Left renal cortex interstitium (tissue), 4 donors: ENCODE measurements at places on chromosomes 4 and X.

GRCh38 chrX:153667281-153667955, 6.2 kb downstream of the PNCK start:
- DNase-seq = no peak

DNA sequence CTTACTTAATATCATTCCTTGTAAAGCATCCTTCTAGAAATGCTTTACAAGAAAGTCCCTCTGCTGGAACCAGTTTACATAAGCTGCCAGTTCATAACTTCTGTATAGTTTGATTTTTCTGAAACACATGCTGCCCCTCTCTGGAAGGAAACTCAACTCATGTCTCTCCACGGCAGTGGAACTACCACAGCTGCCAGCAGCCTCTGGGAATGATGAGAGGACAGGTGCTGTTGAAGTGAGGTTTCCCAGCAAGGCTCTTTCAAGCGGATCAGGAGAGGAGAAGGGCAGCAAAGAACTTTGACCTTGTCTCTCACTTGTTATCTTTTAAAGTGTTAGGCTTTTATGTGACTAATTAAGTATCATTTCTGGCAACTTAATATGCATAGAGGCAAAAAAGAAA, 7.3 kb downstream of the GRPR start:
- DNase-seq = no peak

DNA sequence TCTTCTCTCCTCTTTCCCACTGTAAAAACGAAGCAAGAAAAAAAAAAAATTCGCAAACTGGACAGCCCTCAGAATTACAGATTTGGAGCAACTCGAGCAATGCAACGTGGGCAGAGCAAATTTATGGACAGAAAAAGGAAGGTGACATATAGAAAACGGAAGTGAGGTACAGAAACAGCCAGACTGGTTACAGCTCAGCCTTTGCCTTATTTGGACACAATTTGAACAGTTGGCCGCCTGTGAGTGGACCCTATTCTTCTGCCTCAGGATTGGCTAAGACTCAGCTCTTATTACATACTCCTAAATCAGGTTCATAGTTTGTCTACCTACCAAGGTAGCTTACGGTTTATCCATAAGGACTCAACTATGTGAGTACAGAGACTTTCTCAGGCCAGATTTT, 98.8 kb downstream of the SOWAHB start:
- no peak for DNase-seq

DNA sequence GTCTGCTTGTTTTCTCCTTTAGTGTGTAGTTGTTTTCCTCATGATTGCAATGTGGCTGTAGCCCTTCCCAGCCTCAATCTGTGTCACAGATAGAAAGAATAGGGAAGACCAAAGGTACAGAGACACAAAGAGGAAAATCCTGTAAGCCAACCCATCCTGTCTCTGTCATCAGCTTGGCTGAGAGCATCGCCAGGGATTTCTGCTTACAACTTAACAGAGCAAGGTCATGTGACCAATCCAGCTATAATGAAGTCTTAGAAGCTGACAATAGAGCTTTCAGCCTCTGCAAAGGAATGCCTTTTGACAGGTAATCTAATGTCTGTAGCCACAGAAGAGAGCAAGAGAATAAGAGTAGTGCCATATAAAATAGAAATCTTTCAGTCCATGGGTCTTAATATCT, 1598.0 kb upstream of the AGA start:
- no peak for DNase-seq

DNA sequence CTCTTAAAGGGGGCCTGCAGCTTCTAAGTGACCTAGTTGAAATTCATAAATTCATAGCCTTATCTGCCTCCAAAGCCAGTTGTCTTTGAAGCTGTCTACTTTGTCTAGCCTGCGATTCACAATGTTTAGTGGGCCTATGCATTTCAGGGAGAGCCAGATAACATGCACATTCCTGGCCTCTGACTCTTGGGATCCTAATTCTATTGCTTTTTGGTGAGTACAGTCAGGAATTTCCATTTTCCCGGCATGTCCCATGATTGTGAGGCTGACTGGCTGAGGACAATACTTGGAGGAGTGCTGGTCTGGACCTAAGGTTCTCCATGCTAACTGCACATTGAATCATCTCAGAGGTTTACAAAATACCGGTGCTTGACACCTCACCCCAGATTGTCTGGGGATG, 155.0 kb downstream of the MSL3 start:
- no peak for DNase-seq

GRCh38 chr4:153513596-153513995, 47.4 kb downstream of the TMEM131L start:
- no peak for DNase-seq

DNA sequence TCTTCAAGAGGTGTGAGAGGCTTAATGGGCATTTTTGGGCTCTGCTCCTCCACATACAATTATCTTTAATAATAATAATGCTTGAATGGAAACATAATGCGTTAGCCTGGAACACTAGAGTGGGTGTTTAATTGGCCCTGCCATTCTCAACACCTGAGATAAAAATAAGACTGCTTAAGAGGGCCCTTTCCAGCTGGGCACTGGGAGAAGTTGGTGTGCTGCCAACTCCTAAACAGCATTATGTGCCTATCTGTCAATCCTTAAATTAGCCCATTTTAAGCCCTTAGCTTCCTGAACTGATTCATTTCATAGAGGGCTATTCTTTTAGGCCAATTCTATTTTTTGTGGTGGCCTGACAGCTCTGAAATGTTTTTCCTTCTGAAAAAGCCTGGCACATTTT, 211.1 kb upstream of the ZIC3 start:
- DNase-seq = no peak

DNA sequence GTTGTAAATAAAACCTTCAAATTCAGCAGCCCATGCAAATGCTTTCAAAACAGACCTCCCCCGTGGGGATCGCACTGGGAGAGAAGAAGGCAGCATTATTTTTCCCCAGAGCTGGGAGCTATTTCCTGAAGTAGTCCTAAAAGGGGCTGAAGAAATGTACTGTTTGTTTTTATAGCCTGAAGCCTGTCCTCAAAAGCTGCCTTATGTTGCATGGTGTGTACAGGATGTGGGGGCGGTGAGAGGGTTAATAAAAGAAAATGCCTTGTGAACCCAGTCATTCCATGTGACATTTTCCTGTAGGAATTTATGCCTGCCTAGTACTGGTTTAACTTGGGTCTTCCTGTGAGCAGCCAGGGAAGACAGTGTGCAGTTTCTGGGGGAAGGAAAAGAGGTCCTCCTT, 144.1 kb downstream of the SOWAHB start:
- DNase-seq = no peak

DNA sequence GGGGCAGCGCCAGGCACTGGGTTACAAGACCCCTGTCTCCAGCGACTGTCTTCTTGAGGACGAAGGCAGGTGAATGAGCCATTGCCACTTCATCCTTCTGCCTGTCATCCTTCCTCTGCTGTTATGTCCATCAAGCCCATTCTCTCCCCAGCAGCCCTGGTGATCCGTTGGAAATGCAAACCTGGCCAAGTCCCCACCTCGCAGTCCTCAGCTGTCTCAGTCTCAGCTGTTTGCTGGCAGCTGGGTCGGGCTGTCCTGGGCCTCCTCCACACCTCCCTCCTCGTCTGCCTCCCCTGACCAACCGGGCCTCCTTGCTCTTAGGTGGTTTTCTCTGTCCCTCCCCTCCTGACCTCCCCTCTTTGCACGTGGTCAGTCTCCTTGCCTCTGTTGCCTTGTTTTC, 38.0 kb downstream of the PTTG2 start:
- no peak for DNase-seq

DNA sequence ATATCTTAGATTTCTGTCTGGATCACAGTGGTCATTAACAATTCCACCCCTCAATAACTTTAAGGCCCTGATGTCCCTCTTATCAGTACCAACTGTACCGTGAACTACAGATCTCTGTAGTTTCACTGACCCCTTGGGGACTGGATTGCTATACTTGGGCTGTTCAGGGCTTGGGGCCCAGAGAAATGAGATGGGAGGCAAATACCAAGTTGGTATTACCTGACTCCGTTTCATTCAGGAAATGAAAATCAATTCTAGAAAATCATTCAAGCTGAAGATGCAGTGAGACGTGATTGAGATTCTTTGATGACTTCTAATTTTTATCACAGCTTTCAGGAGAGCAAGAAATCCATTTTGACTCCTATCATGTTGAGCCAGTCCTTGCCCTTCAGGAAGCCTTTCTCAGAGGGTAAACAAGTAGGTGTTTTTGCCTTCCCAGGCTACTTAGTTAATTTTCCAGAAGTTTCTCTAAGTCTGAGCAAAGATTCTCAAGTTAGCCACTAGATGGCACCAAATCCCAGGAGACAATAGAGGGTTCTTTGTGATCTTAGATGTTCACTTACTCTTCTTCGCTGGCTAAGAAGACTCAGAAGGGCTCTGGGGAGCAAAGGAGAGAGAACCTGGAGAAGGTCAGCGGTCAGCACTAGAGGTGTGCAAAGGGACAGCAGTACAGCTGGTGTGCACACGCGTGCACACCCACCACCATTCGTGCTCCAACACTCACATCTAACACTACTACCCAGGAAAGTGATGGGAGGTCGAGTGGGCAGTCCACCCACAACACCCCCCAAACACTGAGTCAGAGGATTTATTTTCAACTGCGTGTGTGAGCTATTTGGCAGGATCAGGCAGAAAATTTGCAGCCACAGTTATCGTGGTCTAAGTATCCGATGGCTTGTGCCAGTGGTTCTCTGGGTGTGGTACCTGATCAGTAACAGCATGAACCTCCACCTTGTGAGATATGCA, 7.4 kb downstream of the HNRNPH2 start:
- no peak for DNase-seq

GRCh38 chrX:85288992-85289723, 45.4 kb downstream of the ZNF711 start:
- DNase-seq = no peak

DNA sequence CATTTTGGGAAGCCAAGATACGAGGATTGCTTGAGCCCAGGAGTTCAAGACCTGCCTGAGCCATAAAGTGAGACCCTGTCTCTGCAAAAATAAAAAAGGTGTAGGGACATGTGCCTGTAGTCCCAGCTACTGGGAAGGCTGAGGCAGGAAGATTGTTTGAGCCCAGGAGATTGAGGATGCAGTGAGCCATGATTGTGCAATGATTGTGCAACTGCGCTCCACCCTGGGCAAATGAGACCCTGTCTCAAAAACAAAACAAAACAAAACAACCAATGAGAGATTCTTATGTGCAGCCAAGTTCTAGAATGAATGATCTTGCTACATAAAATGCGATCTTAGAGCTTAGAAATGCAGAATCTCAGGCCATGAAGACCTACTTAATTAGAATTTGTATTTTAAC, 22.5 kb downstream of the SLC9B2 start:
- no peak for DNase-seq

GRCh38 chr4:155696726-155697125, 30.1 kb downstream of the GUCY1A1 start:
- no peak for DNase-seq

DNA sequence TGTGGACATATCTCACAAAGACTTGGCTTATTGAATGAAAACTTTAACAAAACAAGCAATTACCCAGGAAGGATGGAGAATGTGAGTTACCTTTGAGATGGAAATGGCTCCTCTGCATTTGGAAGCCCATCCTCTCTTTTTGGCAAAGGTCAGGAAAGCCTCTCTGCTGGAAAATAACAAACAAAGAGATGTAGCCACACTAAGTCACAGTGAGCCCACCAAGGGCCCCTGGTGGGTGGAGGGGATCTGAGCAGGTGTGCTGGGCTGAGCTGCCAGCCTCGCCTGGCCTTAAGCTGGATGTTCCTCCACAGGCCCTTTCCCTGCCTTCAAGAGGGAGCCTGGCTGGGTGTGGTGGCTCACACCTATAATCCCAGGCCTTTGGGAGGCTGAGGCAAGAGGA, 269.2 kb downstream of the HNRNPD start:
- DNase-seq = no peak

- no peak for DNase-seq
Observed at GRCh38 chr4:88028946-88029345, 21.5 kb downstream of the PKD2 start.

- DNase-seq = no peak
Observed at GRCh38 chrX:80471582-80471981, 51.3 kb downstream of the TENT5D start.

- no peak for DNase-seq
Observed at GRCh38 chr4:1633993-1634392, 50.1 kb downstream of the FAM53A start.

DNA sequence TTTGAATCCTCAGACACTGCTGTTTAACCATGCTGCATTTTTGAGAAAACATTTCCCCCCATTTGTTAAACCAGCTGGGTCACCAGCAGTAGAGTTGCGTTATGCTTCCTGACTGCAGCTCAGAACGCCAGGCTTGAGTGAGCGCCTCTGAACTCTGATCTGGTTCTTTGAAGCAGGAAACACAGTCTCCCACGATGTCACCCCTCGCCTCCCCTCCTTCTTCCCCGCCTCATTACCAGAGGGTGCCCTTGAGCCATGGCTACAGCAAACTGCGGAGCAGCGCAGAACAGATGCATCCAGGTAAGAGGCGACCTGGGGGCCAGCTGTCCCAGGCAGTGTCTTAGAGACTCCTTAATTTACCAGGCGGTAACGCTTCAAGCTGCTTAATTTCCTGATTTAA, 78.4 kb downstream of the REPS2 start:
- no peak for DNase-seq

DNA sequence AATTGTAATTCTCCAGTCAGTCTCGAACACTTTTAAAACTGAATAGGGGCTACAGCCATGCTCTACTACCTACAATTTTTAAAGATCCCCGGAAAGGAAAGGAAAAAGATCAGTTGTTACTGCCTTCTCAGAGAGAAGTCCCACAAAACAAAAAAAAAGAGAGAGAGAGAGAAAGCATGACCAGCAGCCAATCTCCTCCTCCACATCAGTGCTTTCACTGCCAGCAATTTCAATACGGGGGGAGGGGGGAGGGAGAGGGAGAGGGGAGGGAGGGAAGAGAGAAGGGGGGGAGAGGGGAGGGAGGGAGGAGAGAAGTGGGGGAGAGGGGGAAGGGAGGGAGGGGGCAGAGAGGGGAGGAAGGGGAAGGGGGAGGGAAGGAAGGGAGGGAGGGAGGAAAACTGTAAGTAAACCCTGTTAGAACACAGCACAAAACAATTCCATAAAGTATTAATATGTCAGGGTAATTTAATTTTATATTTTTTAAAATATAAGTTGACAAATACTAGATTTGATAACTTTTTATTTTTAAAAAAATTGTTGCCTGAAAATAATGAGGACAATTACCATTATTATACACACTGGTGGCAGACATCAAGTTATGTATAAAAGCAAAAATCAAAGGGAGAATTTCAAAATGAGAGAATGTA, 108.0 kb downstream of the LRBA start:
- DNase-seq = no peak

GRCh38 chrX:69119122-69119521, 46.1 kb downstream of the PJA1 start:
- no peak for DNase-seq

GRCh38 chr4:84237008-84237407, 262.1 kb downstream of the NKX6-1 start:
- DNase-seq = no peak

DNA sequence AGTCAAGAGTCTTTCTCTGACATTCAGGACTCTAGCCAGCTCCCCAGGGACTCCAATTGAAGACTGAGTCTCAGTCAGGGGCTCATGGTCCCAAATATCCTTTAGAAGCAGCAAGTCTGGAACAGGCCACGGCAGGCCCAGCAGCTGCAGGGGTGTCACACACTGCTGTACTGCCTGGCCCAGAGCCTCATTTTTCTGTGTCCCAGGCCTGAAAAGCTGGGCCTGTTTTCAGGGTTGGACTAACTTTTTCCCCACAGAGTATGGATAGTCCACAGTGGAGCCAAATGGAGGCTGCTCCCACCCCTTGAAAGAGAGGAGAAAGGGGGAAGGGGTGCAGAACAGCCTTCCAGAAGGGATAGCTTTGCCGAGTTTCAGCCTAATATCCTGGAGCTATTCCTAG, 146.8 kb upstream of the NALF2 start:
- DNase-seq = no peak

GRCh38 chr4:158781963-158782362, 13.1 kb downstream of the FNIP2 start:
- no peak for DNase-seq
